ENCODE measurements at places on chromosomes 1 and 21.

- no peak for DNase-seq
These were observed 89.5 kb downstream of the XCL2 start for GRCh38 chr1:168454211-168454815.

DNA sequence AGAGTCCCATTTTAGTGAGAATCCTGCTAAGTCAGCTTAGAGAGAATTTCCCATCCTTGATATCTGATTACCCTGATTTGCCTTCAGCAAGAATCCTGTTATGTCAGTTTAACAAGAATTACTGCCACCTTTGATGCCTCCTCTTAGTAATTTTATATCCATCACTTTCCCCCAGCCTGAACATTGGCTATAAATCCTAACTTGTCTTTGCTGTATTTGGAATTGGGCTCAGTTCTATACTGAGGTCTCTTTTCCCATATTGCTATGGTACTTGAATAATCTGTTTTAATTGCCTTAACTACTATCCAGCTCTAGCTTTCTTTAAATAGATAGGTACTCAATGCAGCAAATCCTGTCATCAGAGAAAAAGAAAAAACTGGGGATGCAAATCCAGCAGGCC, 842.0 kb upstream of the ADAMTS5 start:
- DNase-seq = no peak

DNA sequence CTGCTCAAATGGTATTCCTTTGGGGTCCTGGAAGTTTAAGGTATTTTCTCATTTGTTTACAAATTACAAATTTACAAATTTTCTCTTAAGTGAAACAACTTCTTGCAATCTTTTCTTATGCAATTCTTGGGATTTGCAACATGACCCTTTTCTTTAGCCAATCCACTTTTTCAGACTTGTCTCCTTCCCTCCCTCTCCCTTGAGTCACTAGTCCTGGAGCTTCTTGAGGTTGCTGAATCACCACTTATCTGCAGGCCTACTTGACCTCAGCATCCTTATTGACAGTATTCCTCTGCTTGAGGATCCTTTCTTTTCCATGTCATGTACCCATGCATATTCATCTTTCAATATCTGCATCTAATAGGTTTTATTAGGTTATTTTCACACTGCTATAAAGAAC, 302.8 kb upstream of the ADAMTS5 start:
- peak; percentile 84 for DNase-seq

- peak; percentile 31 for DNase-seq
These were observed 25.3 kb upstream of the OVAAL start for GRCh38 chr1:180533266-180533987.

GRCh38 chr1:221897321-221897721, 155.4 kb upstream of the DUSP10 start:
- DNase-seq = peak; percentile 94

- no peak for DNase-seq
These were observed 36.8 kb downstream of the MAP10 start for GRCh38 chr1:232841823-232842565.

DNA sequence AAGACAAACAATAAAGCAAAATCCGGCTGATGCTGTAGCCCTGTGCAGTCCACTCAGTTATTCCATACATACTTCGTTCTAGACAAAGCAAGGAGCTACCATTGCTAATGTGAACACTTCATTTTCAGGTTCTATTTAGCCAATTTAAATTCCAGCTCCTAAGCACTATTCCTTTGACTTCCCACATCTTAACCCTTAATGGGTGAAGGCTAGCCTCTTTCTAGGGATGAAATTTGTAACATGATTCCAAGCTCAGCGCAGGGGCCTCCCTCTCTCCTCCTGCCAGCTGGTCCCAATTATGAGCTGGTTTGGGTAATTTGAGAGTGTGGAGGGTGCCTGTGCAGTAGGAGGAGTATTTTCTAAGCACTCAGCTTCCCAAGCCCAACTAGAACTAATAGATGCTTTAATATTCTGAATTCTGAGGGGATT, 53.9 kb upstream of the PTGFRN start:
- peak; percentile 76 for DNase-seq

GRCh38 chr21:44657635-44658540, at the start of gene KRTAP12-3:
Gene KRTAP12-3, plus strand, starts transcription at chr21:44657932. Its CDS starts 48 bp downstream, at chr21:44657980.
- no peak for DNase-seq

GRCh38 chr1:15850471-15851001, 3.0 kb downstream of the SPEN start:
- DNase-seq = no peak

DNA sequence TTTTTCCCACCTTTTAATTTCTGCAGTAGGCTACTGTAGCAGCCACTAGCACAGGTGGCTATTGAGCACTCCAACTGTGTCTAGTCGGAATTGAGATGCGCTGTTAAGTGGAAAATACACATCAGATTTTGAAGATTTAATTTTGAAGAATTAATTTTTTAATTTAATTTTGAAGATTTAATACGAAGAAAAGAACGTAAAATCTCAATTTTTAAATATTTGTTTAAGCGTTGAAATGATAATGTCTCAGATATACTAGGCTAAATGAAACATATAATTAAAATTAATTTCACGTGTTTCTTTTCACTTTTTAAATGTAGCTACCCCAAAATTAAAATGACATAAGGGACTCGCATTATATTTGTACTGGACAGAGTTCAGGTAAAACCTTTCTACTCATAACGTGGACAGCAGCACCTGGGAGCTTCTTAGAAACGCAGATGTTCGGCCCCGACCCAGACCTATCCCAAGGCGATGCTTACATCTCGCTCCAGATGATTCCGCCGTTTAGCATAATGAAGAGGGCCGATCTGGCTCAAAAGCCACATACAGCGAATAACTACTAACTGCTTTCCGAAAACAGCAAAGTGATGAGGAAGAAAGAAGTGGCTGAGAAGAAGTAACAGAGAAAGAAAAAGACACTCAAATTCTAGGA, 717 bp downstream of the CRYZL1 start:
- DNase-seq = peak; percentile 15

- no peak for DNase-seq
These were observed 71.6 kb upstream of the CASZ1 start for GRCh38 chr1:10867914-10868598.
